Stimulated activated CD8-positive, alpha-beta memory T cell treated with anti-CD3 and anti-CD28 coated beads, Interleukin-15, amount 100 ng/mL, for 48 hours (primary cell): ENCODE measurements at places on chromosomes 7 and 10.

DNA sequence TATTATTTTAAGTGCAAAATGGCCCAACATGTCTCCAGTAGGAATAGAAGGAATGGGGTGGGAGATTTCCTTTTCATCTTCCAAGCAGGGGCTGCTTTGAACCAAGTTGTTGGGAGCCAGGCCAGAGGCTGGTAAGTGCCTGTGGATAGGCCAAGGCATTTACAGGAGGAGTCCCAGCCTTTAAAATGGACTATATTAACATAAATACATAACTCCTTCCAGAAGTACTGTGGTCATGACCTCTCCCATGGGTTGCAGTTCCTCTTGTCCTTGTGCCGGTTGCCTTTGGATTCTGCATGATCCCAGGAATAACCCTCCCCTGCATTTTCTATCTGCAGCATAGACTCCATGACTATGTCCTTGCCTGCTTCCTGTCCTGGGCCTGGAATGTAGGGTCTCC lies 95.8 kb downstream of the SEC23IP start:
- DNase-seq = no peak

DNA sequence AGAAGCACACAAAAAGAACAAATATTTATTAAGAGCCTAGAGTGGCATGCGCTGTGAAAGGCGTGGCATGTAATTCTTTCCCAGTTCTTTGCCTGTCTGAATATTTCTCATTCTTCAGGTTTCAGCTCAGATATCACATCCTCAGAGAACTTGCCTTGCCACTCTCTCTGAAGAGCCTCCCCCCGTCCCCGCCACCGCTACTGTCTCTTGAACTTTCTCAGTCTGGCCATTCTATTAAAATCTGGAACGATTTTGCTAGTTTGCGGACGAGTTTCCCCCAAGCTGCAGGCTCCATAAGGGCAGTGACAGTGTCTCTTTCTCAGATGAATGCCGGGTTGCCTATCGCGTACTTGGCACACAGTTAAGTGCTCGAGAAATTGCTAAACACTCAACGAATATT lies 787 bp upstream of the PLEKHA1 start:
- no peak for DNase-seq

GRCh38 chr7:30323006-30323355 lies 38.6 kb downstream of the ZNRF2 start:
- DNase-seq = no peak

DNA sequence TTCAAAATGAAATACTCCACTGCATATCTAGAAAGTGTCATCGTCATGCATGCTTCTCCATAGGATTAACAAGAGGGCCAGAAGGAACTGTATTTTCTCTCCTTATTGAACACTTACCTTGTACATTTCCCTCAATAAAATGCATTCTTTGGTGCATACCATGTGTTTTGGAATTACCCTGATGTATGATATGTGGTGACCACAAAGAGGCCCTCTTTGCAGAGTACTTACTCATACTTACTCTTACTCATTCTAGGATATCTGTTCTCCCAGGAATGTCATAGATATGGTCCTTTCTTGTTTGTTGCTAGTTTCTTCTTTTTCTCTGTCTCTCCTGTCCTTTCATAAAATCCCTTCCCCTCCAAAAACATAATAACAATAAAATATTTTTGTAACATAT lies 1087.1 kb upstream of the POT1 start:
- no peak for DNase-seq

DNA sequence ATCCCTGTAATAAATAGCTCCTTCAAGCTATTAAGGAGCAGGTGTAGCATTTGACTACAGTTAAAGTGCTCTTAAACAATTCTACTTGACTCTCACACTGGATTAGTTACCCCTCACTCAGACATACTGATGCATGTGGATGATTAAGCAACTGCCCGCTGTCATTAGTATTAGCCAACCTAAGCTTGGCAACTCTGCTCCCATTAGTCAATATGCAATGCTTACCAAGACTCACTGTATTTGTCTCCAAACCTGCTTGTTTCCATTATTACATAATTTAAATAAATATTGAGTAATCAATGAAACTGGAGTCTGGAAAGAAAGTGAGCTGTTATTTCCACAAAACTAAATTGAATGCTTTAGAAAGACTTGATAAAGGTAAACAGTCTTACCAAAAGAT lies 144.0 kb upstream of the ASAH2 start:
- DNase-seq = no peak

DNA sequence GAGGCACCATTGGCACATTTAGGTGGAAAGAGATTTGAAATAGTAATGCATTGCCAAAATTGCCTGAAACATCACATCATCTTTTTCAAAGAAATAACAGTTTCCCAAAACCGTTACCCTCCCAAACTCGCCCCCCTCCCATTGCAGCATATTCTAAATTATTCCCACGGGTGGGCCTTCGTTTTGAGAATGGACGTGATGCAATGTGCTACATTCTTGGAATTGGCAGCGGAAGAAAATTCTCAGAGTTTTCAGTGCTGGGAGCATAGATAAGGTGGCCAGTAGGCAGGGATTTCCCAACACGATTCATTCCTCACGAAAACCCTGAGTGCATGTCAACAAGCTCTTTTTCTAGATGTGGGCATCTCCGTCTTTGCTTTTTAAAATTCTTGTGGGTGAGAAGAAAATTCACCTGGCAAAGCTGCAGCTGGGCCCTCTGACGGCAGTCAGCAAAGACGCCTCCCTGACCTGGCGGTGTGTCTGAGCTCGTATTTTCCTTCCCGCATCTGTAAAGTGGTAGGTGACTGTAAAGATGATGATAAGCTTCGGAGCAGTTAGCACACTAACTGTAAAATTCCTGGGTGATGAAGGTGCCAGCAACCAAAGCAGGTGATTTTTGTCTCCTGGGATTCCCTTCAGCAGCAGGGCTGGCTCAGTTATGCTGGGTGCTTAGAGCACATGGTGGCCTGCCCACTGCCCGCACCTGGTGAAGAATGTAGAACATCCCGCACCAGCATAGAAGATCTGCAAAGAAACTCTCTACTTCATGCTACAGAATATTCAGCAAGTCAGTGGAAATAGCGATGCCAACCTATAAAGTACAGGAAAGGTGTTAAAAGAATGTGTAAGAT lies 141.9 kb upstream of the KLF6 start:
- no peak for DNase-seq

- DNase-seq = no peak
These were observed at the start of gene ZNF804B for GRCh38 chr7:88759230-88760135. Gene ZNF804B, plus strand, starts transcription at chr7:88759700. Its CDS starts 277 bp downstream, at chr7:88759977.

- no peak for DNase-seq
These were observed 30.6 kb downstream of the RPA3 start for GRCh38 chr7:7687800-7688199.

GRCh38 chr7:11667810-11668185 lies 164.2 kb downstream of the THSD7A start:
- DNase-seq = no peak

DNA sequence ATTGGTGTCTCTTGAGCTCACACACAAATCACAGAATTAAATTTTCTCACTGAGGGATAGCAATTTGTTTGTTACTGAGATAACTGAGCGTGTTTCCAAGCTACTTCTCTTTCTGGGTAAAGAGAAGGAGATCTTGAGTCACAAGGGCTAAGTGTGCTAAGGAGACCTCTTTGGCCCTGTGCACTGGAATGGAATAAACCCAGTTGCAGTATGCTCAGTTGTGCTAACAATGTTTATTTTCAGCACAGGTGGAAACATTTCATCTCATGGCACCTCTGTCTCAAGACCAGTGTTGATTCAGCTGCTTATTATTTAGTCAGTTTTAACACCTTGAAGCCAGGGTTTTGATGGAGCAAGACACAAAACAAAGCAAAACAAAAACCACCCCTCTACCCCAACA lies 22.5 kb upstream of the UBE2H start:
- no peak for DNase-seq

DNA sequence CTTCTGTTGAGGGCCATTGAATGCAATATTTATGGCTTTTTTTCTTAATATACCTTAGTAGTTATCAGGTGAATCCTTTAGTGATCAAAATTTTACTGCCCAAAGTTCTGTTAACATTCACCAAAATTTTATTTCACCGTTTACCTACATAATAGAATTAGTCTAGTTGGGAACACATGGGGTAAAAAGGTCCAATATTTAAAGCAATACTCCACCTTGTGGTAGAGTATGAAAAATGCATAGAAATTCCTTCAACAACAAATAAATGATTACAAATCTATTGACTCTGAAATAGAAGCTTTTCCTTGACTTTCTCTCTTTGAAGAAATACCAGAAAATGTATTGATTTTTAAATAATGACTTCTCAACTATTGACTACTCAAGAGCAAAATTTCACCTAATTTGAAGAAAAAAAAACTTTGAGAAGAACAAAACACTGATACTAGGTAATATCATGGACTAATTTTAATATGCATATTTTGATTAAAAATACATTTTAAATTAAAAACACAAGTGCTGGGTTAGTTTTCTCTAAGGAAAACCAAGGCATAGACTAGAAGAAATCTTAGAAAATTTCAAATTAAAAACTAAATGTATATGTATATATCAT lies 43.3 kb downstream of the POLR1F start:
- no peak for DNase-seq

DNA sequence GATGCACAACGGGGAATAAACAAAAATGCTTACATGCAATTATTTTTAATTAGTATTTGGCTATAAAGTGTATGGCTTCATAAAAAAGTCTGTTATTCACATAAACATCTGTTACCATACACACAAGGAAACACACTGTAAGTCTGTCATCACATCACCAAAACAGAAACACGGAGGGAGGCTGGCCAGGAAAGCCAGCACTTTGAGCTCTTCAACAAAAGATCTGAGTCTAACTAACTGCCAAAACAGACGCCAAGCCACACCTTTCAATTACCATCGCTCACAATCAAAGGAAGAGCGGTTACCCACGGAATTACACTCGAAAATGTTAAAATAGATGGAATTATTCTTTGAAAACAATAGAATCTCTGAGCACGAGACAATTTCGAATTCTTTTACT lies 49.2 kb upstream of the MGMT start:
- DNase-seq = no peak

DNA sequence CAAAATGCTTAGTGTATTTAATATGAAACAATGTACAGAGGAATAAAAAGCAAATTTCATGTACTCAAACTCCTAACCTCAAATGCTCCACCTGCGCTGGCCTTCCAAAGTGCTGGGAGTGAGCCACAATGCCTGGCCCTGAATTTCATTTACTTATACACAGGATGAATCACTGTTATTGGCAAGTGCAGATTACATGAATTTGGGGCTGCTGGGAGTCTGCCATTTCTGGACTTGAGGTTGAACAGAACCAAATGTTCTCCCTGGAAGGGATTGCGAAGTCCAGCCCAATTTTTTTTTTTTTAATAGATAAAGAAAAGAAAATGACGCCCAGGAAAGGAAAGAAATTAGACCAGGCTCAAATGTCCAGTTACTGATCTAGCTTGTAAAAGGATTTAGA lies 6.8 kb upstream of the CSTF2T start:
- DNase-seq = no peak

- DNase-seq = no peak
These were observed 4.6 kb downstream of the ASB4 start for GRCh38 chr7:95490231-95490762.

GRCh38 chr7:84781838-84782237 lies 405.0 kb downstream of the SEMA3D start:
- no peak for DNase-seq

GRCh38 chr10:104256335-104256961 lies 1.8 kb downstream of the GSTO1 start:
- DNase-seq = no peak

DNA sequence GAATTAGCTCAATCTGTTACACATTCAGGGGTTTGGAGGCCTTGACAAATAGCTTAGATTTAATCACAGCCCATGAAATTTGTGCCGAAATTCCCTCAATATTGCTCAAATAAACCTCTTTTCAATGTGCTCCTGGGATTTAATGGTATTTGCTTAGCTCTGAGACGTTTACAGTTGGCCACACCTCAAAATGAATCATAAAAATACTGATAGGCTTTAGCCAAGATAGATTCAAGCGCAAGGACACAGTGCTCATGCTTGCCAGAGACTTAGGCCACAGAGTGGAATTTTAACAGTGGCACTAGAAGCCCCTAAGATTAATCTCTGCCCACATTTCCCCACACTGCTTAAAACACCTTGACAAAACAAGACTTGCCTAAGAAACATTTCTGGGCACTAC lies 2.3 kb upstream of the SEMA3C start:
- DNase-seq = no peak

DNA sequence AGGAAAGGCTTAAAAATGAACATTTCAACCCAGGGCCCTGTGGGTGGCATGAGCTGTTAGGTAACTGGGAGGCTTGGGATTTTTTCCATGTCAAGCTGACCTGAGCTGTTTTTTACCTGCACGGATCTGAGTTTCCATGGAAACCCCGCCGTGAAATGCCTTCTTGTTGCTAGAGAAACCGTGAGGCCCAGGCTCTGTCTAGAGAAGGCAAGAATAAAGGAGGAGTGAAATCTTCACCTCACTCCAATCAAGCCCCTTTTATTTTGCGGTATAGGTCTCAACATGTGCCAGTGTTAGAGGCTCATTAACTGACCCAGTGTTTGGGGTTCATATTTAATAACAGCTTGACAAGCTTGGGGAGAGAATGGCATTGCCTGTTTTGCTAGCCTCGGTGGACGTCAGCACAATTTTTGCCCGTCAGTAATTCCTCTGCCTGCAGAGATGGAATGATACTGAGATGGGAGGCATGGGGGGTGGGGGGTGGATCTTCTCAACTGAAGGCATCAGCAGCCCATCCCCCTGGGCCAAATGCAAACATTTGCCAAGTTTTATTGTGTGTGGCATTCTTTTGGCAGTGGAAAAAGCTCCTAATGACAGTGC lies 48.9 kb upstream of the PDCD4 start:
- no peak for DNase-seq

DNA sequence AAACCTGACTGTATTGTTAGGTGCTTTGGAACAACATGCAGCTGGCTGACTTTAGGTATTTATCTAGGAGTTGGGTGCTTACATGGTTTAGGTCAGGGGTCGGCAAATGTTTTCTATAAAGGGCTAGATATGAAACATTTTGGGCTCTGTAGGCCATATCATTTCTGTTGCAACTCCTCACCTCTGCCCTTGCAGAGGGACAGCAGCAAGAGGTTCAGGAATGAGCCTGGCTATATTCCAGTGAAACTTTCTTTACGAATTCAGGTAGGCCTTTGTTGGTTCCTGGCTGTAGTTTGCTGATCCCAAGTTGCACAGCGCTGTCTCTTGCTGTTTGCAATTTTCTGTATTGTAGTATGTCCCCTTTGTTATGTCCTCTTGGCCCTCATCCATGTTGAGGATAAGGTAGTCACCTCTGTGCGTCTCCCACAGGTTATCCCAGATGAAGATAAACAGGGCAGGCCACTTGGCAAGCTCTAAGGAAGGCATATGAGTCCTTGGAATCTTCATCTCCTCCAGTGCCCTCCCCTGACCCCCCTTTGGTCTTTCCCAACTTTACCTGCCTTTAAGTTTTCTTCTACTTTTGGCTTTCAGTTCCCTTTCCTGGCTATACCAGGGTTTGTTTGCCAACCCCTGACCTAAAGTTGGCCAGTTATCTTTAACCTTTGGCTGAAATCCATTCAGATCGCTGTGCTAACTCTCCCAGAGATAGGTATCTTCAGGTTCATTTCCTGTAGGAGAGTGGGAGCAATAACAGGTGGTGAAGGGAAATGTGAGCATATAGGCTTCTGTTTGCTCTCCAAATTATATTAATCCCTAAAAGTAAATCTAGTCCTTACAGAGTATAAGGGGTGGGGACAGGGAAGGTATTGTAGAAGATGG lies 36.1 kb downstream of the SGPL1 start:
- no peak for DNase-seq

- DNase-seq = no peak
These were observed 9.2 kb upstream of the GIMAP5 start for GRCh38 chr7:150728011-150728410.

- no peak for DNase-seq
These were observed 15.1 kb upstream of the TBX20 start for GRCh38 chr7:35268953-35269352.

- no peak for DNase-seq
These were observed 112.5 kb downstream of the SEMA3A start for GRCh38 chr7:84081973-84082522.
